ENCODE measurements at places on chromosomes 1 and 21. TPM values are rescaled to one million over a fixed set of nuclear protein-coding genes. Genes with fewer than 3 reads are reported as not detected.

Gene AMY1B
- total RNA-seq: not detected

Gene FCN3
- total RNA-seq: not detected

Gene ALX3
- total RNA-seq: not detected

Gene POLR3C
- total RNA-seq: 63.1 TPM

Gene ELF3
- total RNA-seq: under 0.01 TPM

Gene CHAF1B
- 2.4 TPM for total RNA-seq

Gene CDK18
- 0.72 TPM for total RNA-seq

Gene NEXN
- total RNA-seq: 7.7 TPM
